Caki2 (cell line): ENCODE measurements at places on chromosomes 4 and X. TPM values are rescaled to one million over a fixed set of nuclear protein-coding genes. Genes with fewer than 3 reads are reported as not detected.

DNA sequence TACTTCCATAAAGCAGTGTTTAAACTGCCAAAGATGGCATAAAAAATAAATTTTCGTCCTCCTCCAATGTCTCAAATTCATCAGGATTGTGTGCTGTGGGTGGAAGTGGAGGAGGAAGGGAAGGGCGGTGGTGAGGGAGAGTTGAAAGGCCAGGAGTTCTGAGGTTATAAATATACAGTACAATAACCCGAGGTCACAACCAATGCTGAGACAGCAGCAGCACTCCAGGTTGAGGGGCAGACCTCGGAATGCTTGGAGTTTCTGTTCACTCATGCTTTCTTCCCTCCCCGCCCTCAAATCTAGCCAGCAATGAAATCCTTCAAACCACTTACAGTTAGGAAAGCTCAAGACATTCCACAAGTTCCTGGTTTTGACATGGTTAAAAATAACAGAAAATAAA, 134.0 kb upstream of the SMAD1 start:
- no peak for DNase-seq

DNA sequence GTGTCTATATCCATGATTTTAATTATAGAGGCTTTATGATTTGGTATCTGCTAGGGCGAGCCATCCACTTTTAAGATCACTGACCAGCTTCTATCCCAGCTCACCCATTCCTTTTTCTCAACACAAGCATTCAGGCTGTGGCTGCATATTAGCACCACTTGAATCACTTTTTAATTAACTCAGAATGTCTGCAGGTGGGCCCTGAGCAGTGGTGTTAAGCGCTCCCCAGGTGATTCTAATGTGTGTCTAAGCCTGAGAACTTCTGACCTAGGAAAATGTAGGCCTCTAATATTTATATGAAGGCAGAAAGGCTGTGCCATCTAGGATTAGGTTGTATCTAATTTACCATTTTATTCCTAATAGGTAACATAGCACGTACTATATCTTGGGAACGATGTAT, 19.8 kb upstream of the QRFPR start:
- no peak for DNase-seq

DNA sequence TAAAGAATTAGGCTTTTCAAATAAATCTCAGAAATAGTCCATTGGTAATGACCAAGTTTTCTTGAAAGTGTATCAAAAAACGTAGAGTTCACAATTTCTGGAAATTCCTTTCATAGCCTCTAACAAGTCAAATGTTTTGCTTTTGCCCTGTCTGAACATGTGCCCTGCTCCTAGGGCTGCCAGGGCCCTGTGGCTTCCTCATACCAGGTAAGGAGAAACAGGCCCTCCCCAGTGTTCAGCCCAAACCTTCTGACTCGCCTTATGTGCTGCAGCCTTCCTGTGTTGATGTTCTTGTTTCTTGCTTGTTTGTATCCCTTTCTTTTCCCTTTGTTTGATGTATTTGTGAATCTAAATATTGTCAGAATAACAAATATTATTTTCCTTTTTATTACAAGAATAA, 146.1 kb upstream of the PACRGL start:
- no peak for DNase-seq

GRCh38 chrX:94722578-94722977, 1048.6 kb downstream of the FAM133A start:
- no peak for DNase-seq

- DNase-seq = no peak
These were observed 46.4 kb upstream of the PJA1 start for GRCh38 chrX:69211701-69212100.

DNA sequence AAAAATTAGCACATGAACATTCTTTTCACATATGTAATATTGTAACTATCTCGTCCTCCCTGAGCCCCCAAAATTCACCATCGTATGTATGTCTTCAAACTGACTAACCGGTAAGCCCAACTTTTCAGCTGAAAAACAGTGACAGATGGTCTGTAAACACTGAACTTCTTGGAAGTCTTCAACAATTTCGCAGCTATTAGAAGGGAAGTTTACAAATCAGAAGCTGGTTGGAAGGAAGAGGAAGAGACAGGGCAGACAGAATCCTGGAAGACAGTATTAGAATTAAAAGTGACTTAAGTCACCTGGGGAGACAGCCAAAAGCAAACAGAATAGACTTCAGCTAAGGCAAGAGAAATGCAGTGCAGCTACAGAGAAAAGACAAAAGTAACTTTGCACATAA, 858.4 kb downstream of the ADGRL3 start:
- DNase-seq = no peak

GRCh38 chr4:39636531-39637184, 2.0 kb downstream of the SMIM14 start:
- DNase-seq = no peak

DNA sequence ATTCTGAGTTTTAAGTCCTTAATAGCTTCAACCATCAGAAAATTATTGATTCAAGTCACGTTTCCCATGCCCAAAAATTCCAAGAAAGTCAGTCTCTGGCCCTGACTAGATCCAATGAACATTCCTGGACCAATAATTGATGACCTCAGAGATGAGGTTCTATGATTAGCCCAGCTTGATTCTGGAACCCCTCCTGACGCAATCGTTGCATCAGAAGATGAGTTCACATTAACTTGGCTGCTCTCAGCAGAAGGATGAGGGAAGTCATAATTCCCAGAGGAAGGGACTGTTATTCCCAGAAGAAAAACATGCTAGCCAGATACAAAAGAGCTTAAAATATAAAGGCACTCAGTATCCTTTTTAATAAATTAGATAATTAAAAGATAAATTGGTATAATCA, 34.3 kb upstream of the CPEB2 start:
- no peak for DNase-seq

- DNase-seq = peak; percentile 84
These were observed 64.8 kb downstream of the TSC22D3 start for GRCh38 chrX:107710617-107711391.

DNA sequence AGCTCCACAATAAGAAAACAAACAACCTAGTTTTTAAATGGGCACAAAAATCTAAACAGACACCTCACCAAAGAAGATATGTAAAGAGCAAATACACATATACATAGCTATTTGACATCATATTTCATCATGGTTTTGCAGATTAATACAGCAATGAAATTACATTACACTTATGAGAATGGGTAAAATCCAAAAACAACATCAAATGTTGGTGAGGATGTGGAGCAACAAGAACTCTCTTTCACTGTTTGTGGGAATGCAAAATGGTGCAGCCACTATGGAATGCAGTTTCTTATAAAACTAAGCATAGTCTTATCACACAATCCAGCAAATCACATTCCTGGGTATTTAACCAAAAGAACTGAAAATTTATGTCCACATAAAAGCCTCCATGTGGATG, 25.0 kb downstream of the TLR6 start:
- DNase-seq = no peak

GRCh38 chrX:71250841-71251240, 3.1 kb downstream of the ZMYM3 start:
- no peak for DNase-seq

DNA sequence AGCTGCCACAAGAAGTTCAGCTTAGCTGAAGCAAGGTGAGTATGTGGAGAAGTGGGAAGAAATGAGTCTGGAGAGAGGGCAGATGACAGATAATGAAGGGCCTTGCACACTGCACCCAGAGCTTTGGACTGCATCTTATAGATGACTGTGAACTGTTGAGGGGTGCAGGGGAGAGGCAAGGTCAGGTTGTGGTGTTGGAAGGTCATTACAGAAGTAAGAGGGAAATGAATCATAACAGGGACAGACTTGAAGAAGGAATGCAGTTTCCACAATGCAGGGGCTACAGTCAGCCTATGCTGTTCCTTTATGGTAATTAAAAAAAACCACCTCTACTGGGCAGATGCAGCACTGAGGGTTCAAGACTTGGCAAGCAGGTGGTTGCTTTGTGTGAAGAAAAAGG, 4.8 kb upstream of the IGFBP7 start:
- DNase-seq = no peak

- DNase-seq = no peak
These were observed 108.0 kb upstream of the USP38 start for GRCh38 chr4:143076723-143077122.

GRCh38 chr4:138367942-138368341, 125.8 kb upstream of the SLC7A11 start:
- no peak for DNase-seq

GRCh38 chrX:154037754-154038153, 18.1 kb upstream of the IRAK1 start:
- no peak for DNase-seq

DNA sequence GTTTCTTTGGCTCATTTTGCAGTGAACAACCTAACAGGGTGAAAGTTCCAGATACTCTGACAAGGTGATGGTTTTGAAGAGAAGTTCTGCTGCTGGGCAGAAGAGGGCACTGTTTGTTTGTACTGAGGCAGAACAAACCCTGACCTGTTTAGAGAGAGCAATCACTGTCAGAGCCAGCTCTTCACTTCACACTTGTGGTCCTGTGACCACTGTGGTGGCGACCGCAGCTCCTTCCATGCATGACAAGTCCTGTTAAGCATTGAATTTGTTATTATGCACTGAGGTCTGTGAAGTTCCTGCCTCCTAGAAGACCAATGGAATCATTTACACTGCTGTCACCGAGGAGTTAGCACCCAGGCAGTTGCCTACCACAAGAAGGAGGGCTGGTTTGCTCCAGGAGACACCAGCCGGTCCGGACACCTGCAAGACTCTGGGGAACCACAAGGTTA, 86.6 kb downstream of the ZNF330 start:
- DNase-seq = peak; percentile 92

- no peak for DNase-seq
These were observed 54.0 kb downstream of the MAML3 start for GRCh38 chr4:140099983-140100382.

Gene ERCC6L
- total RNA-seq = 3.4 and 5.5 TPM in 2 replicates

Gene GABRB1
- 1.3 and 1.9 TPM in 2 replicates for total RNA-seq

Gene RASL11B
- not detected in 2 replicates for total RNA-seq

Gene NAT8L
- 2.7 and 3.0 TPM in 2 replicates for total RNA-seq

Gene BGN
- total RNA-seq = not detected in 2 replicates

Gene XAGE2
- total RNA-seq = not detected in 2 replicates

Gene KLB
- total RNA-seq = 0.68 and 0.75 TPM in 2 replicates
